Glomerular endothelial cell (primary cell): ENCODE measurements at places on chromosomes 3 and 15. TPM values are rescaled to one million over a fixed set of nuclear protein-coding genes. Genes with fewer than 3 reads are reported as not detected.

ERC2 gene
- total RNA-seq = 0.19 and 1.3 TPM in 2 replicates

DNA sequence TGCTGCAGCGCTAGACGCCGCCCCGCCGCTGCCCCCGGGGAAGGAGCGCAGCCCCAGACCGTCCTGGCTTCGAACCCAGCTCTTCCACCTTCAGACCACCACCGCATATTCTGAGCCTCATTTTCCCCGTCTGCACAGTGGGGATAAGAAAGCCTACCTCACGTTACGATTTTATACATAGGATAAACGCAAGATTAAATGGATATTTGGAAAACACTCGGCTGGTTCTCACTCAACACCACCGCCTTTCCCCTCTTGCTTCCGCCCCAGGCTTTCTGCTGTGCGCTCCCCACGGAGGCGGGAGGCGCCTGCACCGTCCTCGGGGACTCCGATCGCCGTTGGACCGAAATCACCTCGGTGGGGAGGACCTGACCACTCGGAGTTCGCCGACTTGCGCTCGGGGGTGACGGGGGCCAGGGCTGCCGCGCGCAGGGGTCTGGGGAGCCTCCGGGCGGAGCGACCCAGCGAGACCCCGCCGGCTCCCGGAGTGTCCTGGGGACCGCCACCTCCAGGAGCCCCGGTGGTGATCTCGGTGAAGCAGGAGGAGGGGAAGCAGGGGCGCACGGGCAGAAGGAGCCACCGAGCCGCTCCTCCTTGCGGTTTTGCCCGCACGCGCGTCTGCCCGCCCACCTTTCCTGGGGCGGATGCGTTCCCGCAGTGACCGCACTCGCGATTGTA, 4.0 kb downstream of the FBXL22 start:
- DNase-seq = no peak

IMPG2 gene
- total RNA-seq = 0.34 and 0.99 TPM in 2 replicates

ABHD17C gene
- 4.5 and 7.3 TPM in 2 replicates for total RNA-seq

DNA sequence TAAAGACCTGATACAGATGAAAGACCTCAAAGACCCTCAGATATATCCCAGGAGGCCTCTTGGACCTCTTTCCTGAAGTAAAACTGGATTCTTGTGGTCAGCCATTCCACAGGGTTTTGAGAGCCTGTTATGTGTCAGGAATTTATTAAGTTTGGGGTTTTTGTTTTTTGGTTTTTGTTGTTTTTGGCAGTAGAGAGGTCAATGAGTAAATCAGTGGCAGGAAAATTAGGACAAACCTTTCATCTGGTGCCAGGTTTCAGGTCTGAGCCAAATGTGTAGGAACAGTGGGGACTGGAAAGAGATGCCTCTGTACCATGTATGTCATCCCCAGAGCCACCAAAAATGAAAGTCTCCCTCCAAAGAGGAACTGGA, 520.4 kb upstream of the MDFIC2 start:
- no peak for DNase-seq

GRCh38 chr15:32099956-32100684, 69.8 kb downstream of the CHRNA7 start:
- no peak for DNase-seq

DNA sequence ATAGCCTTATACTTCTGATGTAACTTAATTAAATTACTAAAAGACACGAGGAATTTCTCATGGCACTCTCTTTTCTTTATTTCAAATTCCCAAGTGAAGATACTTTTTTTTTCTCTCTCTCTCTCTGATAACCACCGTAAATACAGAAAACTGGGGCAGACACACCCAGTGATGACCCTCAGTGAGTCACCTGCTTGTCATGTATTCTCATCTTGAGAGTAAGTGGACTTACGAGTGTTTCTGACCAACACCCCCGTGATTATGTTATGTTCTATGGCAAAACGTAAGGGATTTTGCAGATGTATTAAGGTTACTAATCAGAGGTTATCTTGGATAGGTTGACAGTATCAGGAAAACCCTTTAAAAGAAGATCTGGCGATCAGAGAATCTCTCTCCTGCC, 348.8 kb upstream of the ZNF717 start:
- DNase-seq = no peak

TMEM158 gene
- 13.8 and 16.5 TPM in 2 replicates for total RNA-seq

DUSP7 gene
- total RNA-seq = 20.2 and 23.8 TPM in 2 replicates

DNA sequence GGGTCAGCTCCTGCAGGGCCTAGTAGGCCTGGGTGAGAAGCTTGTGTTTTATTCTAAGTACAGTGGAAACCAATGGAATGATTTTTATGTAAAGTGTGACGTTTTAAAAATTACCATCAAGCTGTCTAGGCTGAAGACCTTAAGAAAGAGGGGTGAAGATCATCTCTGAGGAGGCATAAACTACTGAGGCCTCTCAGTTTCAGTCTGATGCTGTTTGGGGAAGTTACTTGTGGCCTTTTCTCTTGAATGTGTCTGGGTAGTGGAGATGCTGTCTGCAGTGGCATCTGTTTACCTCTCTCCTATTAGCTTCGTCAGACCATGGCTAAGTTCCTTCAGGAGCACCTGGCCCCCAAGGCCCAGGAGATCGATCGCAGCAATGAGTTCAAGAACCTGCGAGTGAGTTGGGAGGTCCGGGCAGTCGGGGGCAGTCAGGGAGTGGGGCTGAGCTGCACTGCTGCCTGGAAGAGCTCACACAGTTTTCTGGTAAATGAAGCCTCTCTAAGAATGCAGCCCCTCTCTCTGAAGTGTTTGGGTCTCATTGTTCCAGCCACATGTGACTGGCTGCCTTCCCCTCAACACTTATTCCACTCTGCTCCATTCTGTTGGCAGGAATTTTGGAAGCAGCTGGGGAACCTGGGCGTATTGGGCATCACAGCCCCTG, 1.9 kb downstream of the IVD start:
- no peak for DNase-seq

EFCAB12 gene
- total RNA-seq = under 0.01 and 0.12 TPM in 2 replicates

- DNase-seq = no peak
These were observed 695.0 kb downstream of the SQOR start for GRCh38 chr15:46329876-46330275.

GRCh38 chr3:187186801-187187421, 10.4 kb upstream of the RTP1 start:
- DNase-seq = no peak

- no peak for DNase-seq
These were observed 38.6 kb downstream of the TRPM1 start for GRCh38 chr15:31062911-31063310.

DNA sequence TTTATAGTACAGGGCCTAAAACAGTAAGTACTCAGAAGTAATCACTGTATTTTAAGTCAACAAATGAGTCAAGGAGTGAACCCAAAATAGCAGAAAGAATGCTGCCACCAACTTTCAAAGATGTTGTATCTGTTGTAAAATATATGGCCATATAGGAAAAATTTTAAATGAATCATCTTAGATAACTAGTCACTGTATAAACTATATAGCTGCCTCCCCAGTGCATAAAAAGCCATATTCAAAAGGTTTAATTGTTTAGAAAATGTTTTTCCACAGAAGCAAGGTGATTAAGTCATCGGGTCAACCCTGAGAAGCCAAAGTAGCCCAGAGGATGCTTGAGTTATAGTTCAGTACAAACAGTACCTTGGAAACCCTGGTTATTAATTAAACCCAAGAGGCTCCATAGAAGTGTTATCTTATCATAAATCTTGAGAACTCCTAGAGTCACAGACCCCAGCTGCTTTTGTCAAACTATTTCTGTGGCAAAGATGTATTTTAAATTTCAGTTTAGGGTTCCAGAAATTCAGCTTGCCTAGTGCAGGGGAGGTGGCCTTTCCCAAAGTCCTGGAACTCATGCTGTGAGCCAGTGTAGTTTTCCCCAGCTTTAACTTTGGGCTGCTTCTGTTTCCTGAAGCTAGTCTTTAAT, 39.2 kb downstream of the MBNL1 start:
- DNase-seq = no peak

DNA sequence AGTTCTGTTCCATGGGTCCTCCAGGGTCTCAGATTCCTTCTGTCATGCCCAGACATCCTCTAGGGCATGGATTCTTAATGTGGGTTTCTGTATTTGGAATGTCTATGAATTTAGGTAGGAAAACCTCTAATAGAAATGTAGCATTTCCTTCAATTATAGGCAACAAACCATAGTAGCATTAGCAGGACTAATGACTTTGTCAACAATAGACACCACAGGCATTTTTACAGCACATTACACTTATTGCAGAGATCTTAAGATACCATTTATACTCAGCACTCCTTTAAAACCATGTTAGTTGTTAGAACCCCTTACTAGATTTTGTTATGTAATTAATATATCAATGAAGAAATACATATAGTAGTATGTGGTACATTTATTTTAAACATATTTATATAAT, 77.8 kb upstream of the TBC1D5 start:
- DNase-seq = no peak

- DNase-seq = no peak
These were observed 55.3 kb downstream of the ARHGAP31 start for GRCh38 chr3:119349354-119350041.

DNA sequence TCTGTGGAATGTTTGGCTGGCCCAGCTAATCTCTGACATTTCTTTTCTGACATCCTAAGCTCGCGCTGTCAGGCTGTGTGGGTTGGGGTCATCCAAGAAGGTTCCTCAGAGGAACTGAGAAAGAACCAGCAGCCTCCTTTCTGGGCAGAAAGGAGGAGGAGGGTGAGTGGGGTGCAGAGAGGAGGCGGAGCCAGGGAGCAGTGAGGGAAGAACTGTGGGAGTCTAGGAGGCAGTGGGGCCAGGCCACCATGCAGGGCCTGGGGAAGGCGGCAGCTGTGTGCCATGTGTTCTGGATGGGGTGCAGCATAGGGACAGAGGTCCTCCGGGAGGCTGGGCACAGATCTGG, 5.3 kb downstream of the SEMA7A start:
- no peak for DNase-seq

- no peak for DNase-seq
These were observed 228.0 kb upstream of the CFAP20DC start for GRCh38 chr3:59277816-59278215.

HRG gene
- total RNA-seq = not detected in 2 replicates

IDH3A gene
- 32.8 and 38.6 TPM in 2 replicates for total RNA-seq

DNA sequence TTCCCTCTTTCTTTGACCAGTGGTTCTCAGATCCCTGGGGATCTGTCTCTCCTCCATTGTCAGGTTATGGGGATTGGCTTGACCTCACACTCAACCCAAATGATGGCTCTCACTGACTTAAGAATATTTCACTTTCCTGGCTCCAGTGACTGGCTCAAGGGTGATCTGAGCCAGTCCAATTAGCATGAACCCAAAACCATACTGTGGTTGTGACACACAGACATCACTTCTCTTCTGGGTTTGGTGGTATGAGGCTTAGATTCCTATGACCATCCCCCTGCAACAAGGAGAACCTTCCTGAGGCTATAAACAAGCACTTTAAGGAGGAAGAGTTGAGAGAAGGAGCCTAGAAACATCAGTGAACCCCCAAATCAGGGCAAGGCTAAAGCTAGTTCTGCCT, 85.8 kb downstream of the KCNAB1 start:
- no peak for DNase-seq

- DNase-seq = no peak
These were observed 5.4 kb downstream of the VIPR1 start for GRCh38 chr3:42507761-42508335.

DNA sequence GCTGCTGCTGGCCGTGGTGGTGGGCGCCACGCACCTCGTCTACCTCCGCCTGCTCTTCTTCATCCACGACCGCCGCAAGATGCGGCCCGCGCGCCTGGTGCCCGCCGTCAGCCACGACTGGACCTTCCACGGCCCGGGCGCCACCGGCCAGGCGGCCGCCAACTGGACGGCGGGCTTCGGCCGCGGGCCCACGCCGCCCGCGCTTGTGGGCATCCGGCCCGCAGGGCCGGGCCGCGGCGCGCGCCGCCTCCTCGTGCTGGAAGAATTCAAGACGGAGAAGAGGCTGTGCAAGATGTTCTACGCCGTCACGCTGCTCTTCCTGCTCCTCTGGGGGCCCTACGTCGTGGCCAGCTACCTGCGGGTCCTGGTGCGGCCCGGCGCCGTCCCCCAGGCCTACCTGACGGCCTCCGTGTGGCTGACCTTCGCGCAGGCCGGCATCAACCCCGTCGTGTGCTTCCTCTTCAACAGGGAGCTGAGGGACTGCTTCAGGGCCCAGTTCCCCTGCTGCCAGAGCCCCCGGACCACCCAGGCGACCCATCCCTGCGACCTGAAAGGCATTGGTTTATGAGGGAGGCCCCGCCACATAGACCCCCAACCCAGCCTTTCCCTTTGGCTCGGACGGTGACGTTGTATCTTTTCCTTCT, 1.1 kb downstream of the GPR27 start:
- DNase-seq = no peak

GRCh38 chr15:90895571-90896117, 7.5 kb upstream of the MAN2A2 start:
- no peak for DNase-seq

KBTBD13 gene
- total RNA-seq = not detected in 2 replicates

GRCh38 chr15:79089890-79090486, 592 bp downstream of the RASGRF1 start:
- DNase-seq = no peak

TUSC2 gene
- total RNA-seq = 28.0 and 85.3 TPM in 2 replicates
